ENCODE measurements at places on chromosomes 2 and 18.

DNA sequence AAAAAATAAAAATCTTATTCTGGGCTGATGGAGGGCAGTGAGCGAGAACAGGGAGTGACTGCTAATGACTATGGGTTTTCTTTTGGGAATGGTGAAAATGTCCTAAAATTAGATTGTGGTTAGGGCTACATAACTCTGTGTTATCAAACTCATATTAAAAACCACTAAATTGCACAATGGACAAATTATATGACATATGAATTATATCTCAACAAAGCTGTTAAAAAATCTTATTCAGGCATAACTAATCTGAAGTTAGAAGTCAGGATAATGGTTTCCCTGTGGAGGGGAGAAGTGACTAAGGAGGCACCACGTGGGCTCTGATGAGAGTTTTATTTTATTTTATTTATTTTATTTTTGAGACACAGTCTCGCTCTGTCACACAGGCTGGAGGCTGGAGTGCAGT lies 32.1 kb upstream of the DPP4 start:
- no peak for DNase-seq

- DNase-seq, result peak; percentile 71
These were observed 96.2 kb downstream of the CABLES1 start for GRCh38 chr18:23231340-23232021.

DNA sequence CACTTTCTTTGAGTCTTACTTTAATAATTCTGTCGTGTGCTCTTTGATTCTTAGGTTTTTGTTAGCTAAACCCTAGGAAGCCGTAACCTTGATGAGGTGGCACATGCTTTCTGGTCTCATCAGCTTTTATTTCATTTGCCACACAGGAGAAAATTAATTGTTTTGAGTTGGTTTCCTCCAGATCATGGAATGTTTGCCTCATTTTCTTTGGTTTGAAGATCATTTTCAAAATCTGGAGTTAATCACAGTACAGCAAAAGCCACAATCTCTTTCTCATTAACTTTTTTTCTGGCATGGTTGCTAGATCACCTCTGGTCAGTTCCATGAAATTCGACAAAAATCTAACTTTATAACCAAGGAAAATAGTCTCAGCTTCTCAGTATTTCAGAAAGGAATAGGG lies 182.9 kb downstream of the MYO1B start:
- no peak for DNase-seq

DNA sequence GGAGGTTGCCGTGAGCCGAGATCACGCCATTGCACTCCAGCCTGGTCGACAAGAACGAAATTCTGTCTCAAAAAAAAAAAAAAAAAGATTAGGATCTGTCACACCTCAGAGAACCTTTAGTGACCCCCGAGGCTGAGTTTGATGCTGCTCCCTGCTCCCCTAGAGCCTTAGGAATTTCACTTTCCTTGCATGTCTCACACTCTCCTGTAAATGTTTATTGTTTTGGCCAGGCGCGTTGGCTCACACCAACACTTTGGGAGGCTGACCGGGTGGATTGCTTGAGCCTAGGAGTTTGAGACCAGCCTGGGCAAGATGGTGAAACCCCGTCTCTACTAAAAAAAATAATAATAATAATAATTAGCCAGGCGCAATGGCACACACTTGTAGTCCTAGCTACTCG lies 31.5 kb downstream of the SRSF7 start:
- DNase-seq, result no peak

DNA sequence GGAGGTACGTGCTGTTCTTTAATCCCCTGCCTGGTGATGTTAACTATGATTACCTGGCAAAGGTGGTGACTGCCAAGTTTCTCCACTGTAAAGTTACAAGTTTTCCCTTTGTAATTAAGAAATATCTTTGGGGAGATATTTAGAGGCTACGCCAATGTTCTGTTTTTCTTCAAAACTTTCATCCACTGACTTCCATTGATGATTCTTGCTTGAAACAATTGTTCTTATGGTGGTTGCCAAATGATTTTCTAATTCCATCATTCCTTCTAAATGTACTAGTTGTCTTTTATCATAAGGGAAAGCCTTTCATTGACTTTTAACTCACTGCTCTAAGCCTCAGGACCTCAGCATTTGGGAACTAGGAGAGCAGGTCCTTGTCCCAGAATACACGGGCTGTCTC lies 205.5 kb downstream of the SMAD7 start:
- no peak for DNase-seq

DNA sequence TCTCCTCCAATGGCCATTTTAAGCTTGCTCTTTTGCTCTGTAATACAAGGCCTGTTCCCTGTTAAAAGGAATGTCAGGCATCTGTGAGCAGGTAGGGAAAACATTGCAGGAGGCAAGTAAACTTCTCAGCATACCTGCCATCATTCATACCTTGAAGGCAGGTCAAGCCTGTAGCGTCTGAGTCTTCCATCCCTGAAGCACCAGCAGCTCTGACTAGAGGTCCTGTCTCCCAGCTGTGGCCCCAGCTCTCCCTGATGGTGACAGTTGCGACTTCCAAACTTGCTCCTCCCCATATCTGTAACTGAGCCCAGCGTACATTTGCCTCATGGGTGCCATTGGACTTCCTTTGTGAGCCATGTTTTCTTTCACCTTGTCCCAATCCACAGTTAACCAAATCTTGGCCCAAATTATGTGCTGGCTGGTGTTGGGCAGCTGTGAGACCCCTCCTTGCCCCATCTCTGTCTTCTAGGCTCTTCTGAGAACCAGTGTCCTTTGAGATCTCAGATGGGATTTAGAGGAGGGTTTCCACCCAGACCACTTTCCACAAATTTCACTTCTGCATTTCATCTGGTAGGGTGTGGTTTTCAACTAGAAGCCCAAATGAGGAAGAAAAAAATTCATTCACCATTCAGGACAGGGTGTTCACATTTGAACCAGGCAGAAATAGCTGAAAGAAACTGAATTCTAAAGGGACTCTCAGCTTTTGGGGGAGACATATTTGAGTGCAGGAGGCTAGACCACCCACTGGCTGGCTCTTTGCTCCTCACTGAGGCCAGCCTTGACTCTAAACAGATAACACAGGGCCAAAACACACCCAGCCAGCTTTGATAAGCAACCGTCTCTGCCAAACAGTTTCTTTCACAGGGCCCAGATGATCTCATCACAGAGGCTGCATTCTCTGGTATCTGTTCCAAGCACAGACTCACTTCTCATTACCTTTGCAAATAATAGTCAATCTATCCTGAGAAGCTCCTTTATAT lies 66.4 kb upstream of the MSH2 start:
- DNase-seq, result no peak

GRCh38 chr18:51153659-51154371 lies 43.7 kb downstream of the MEX3C start:
- DNase-seq, result peak; percentile 48

- no peak for DNase-seq
These were observed 382.1 kb downstream of the OSR1 start for GRCh38 chr2:18976168-18976961.

DNA sequence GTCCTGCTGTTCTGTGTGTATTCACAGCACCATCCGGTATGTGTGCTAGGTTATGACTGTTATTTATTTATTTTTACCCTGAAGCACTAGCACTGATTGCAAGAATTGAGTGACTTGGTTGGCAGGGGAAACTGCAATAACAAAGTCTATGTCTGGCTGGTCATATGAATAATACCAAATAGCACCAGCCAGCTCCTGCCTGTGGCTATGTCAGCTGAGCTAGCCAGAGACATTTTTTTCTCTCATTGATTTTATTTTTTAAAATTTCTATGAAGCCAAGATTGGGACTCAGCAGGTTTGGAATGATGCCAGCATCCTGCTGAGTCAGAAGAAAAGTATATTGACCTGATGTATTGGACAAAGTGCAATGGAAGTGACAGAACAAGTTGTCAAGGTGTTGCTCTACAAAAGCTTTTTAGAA lies 188.5 kb upstream of the CDH2 start:
- DNase-seq, result no peak

DNA sequence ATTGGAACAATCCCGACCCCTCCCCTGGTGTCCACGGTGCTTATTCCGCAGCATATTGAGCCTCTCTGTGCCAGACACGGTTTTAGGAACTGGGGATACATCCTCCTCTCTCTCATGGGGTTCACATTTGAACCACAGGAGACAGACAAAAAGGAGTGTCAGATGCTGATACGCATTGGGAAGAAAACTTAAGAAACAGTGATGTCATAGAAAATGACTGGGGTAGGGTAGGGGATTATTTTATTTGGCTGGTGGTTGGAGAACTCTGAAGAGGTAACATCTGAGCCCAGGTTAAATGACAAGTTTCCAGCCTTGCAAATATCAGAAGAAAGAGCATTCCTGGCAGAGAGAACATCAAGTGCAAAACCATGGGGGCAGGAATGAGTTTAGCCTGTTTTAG lies 344.5 kb downstream of the DPP10 start:
- DNase-seq, result no peak

DNA sequence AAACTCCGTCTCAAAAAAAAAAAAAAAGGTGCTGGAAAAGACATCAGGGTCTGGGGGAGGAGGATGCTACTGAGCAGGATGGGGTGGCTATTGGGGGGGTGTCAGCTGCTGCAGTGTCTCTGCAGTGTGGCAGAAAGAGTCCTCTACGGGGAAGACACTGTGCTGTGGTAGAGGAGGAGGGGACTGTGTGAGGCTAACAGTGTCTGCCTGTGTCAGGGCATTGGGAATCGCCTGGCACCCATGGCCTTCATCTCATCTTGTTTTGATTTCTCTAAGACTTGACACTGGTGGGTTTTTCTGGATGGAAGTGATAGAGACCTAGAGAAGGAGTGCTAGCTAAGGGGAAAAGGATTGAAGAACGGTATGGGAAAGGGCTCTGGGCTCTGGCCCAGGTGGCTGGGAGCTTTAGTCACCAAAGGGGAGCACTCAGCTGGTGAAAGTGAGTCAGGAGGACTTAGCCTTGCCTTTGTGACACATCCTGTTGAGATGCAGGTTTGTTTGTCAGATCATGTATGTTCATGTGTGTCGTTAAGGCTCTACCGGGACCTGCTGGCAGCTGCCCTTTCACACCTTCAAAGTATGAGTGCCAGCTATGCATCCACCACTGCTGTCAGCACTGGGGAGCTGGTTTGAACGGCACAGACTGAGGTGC lies 58.0 kb downstream of the FARP2 start:
- no peak for DNase-seq

DNA sequence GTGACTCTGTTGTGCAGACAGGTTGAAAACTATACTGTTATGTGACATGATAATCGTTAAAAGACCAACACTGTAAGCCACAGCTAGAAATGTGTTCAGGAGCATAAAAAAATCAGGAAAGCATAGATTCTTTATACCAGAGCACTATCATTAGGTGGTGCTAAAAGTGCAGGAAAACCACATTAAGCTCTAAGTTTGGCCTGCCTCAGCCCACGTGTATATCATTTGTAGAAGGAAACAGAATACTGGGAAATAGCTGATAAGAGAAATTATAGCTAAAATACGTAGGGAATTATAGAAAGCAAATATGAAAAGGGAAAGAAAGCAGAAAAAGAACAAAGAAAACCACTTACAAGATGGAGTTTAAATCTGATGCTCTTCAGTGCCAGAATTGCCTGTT lies 26.5 kb upstream of the C2orf74 start:
- DNase-seq, result no peak

GRCh38 chr18:6624661-6625311 lies 104.7 kb upstream of the ARHGAP28 start:
- DNase-seq, result no peak

GRCh38 chr18:70321616-70322015 lies 32.8 kb downstream of the SOCS6 start:
- no peak for DNase-seq

DNA sequence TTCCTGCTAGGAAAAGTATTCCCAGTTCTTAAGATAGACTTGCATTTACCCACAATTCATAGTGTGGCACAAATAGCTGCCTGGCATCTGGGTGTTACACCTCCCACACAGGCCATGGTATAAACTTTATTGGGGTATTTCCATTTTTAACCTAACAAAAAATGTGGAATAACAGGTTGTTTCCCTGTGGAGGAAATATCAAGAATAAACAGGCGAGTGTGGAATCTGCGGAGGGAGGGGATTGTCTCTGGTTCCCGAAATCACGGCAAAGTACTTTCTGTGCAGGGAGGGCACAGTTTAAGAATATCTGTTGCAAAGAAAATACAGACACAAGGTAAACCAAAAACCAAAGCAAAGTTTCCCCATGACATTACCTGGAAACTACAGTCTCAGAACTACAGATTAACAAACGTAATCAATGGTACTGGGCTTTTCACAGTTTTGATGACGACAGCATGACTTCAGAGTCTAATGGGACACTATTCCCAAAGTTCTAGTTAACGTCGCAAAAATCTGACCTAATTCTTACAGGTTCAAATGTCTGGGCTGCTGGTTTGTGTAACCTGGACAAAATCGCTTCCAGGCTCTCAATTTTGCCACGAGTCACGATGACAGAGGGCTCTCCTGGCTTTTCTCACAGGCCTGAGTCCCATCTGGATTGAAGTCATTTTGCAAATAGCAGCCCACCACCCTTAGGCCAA lies 1.4 kb downstream of the STARD7 start:
- DNase-seq, result no peak

- DNase-seq, result no peak
These were observed 45.6 kb upstream of the PCBP1 start for GRCh38 chr2:70041663-70042062.

DNA sequence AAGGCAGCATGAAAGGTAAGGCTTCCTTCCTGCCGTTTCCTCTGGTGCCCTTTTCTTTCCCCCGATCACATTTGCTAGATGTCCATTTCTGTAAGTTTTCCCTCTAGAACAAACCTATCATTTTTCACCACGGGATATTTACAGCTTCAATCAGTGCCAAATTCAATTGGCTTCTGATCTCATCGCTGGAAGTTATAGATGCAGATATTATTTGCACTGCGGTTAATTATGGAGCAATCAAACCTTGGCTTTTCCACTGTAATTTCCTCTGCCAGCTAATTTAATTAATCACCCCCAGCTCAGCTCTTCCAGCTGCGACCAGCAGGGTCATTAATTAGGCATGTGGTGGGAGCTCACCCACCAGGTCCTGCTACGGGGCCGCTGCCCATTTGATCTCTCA lies 86.1 kb downstream of the GBX2 start:
- no peak for DNase-seq

- no peak for DNase-seq
These were observed 8.1 kb downstream of the METTL21A start for GRCh38 chr2:207617011-207617671.

- peak; percentile 16 for DNase-seq
These were observed 204.4 kb upstream of the RASGRP3 start for GRCh38 chr2:33272001-33272400.

GRCh38 chr2:101063352-101064124 lies 61.4 kb downstream of the RPL31 start:
- no peak for DNase-seq

GRCh38 chr2:99988599-99988998 lies 153.8 kb downstream of the AFF3 start:
- DNase-seq, result no peak

GRCh38 chr2:168404764-168405163 lies 51.3 kb upstream of the CERS6 start:
- DNase-seq, result no peak

GRCh38 chr2:134425724-134426496 lies 172.0 kb downstream of the MGAT5 start:
- no peak for DNase-seq

DNA sequence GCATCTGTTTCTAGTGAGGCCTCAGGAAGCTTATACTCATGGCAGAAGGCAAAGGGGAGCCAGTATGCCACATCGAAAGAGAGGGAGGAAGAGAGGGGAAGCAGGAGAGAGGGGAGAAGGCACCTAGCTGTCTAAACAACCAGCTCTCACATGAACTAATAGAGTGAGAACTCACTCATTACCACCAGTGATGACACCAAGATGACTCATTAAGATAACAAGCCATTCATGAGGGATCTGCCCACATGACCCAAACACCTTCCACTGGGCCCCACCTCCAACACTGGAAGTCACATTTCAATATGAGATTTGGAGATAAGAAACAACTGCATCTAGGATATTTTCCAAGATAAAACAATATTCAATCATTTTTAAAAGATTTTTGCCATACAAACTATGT lies 753.9 kb upstream of the ZEB2 start:
- no peak for DNase-seq

Data from effector memory CD8-positive, alpha-beta T cell (primary cell).